ENCODE measurements at places on chromosomes 2 and 18. TPM values are rescaled to one million over a fixed set of nuclear protein-coding genes. Genes with fewer than 3 reads are reported as not detected.

VSNL1 gene
- 0.40 TPM for total RNA-seq

LYPD6 gene
- total RNA-seq, result 3.9 TPM

SERPINB5 gene
- not detected for total RNA-seq

ACOXL gene
- not detected for total RNA-seq

PRKAG3 gene
- total RNA-seq, result not detected

SLC23A3 gene
- total RNA-seq, result 0.27 TPM

NLRC4 gene
- 2.2 TPM for total RNA-seq

DYTN gene
- not detected for total RNA-seq

RAX gene
- total RNA-seq, result not detected

SKOR2 gene
- not detected for total RNA-seq

CKAP2L gene
- total RNA-seq, result not detected

TUBA3D gene
- total RNA-seq, result not detected

RBBP8 gene
- 17.9 TPM for total RNA-seq

GREB1L gene
- total RNA-seq, result 14.9 TPM

CNDP1 gene
- not detected for total RNA-seq

SLC25A12 gene
- 82.7 TPM for total RNA-seq

CD28 gene
- 2.0 TPM for total RNA-seq

ARHGEF4 gene
- total RNA-seq, result 15.9 TPM

CYP26B1 gene
- total RNA-seq, result 4.0 TPM

LHCGR gene
- 2.2 TPM for total RNA-seq
